ENCODE measurements at places on chromosomes 3 and 15. TPM values are rescaled to one million over a fixed set of nuclear protein-coding genes. Genes with fewer than 3 reads are reported as not detected.

The CACNA1D gene
- not detected for total RNA-seq

The CLASP2 gene
- 93.1 TPM for total RNA-seq

The ARL6IP5 gene
- 11.5 TPM for total RNA-seq

The CIDEC gene
- total RNA-seq = not detected

The BCHE gene
- total RNA-seq = 0.20 TPM

The BTLA gene
- 0.22 TPM for total RNA-seq

The DPPA2 gene
- not detected for total RNA-seq

The PSMD2 gene
- 325 TPM for total RNA-seq

DNA sequence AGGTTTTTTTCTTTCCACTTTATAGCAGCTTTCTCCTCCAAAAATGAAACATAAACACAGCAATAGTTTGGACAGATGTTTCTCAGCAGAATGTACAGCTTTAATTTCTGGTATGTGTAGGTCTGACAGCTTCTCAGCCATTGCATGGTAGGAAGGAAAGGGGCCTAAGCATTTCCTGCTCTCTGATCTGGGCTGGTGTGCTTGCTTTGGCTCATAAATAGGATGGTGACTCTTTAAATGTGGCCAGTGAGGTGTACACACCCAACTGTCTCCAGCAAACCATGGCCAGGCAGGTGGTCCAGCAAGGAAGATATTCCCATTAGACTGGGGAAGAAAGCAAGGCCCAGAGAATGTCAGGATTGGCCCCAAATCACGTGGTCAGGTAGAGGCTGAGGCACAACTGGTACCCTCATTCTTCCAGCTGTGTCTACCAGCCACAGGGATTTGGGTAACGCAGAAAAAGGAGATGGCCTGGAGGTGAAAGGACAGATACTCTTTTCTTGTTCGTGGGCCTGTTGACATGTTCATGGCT, 52.1 kb downstream of the ITGA11 start:
- H3K27me3 ChIP-seq = no peaks in the 10 kb centered on the region
- H3K27ac ChIP-seq = no peak overlapping the region
- no peaks in the 10 kb centered on the region for H3K36me3 ChIP-seq
- no peak overlapping the region for H3K4me3 ChIP-seq

- DNase-seq = no peak
- H3K4me3 ChIP-seq = no peak overlapping the region
- H3K27me3 ChIP-seq = no peaks in the 10 kb centered on the region
- no peak overlapping the region for H3K27ac ChIP-seq
- H3K4me1 ChIP-seq = no peaks in the 10 kb centered on the region
These were observed 127.2 kb downstream of the EBLN2 start for GRCh38 chr3:73188707-73189106.

DNA sequence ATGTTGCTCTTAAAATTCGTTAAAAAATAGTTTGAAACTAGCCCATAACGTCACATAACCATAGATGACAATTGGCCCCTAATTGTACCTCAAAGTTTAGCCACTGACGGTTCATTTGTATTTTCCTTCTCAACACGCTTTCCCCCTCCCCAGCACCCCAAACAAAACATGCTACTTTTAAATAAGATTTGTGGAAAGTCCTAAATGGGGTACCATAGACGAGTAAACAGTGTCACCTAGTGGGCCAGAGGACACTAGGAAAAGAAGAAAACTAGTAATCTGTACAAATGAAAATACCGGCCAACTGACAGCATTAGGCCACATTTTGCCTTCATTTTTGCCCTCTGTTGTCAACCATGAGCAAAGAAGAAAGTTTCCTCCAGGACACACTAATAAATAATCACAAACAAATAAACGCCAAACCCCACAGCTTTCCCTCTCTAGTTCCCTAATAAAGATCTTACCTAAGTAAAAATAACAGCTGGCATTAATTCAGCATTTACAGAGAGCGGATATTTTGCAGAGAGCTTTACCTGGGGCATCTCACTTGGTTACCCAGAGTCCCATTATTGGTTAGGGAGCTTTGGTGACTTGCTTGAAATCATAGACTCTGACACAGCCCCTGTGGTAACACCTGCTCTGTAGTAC, 175.1 kb upstream of the ATP11B start:
- no peak overlapping the region for H3K4me3 ChIP-seq
- no peak overlapping the region for H3K27ac ChIP-seq
- no peaks in the 10 kb centered on the region for H3K4me1 ChIP-seq
- H3K27me3 ChIP-seq = peaks cover 4% of the 10 kb centered on the region
- peak; percentile 43 for DNase-seq

GRCh38 chr3:55042591-55042990, 114.7 kb upstream of the LRTM1 start:
- H3K36me3 ChIP-seq = no peaks in the 10 kb centered on the region
- DNase-seq = no peak
- H3K4me1 ChIP-seq = no peaks in the 10 kb centered on the region
- no peak overlapping the region for H3K27ac ChIP-seq
- no peaks in the 10 kb centered on the region for H3K27me3 ChIP-seq

DNA sequence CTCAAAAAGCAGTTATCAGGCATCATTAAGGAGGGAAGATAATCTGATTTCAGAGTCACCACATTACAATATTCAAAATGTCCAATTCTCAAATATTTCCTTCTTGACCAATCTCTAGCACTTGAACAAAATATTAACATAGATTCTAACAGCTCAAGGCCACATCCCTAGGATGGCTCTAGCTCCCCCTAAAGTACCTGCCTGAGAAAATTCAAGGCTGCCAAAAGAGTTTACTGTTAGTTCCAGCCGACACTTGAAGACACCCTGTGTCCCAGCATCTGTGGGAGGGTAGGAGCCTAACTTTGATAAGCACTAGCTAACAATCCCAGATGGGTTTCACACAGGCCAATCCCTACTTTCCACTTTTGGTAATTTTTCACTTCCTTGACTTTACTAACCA, 10.4 kb downstream of the NSMCE3 start:
- H3K27ac ChIP-seq = no peak overlapping the region
- H3K4me1 ChIP-seq = no peaks in the 10 kb centered on the region
- DNase-seq = no peak
- H3K36me3 ChIP-seq = no peaks in the 10 kb centered on the region
- peaks cover 4% of the 10 kb centered on the region for H3K27me3 ChIP-seq

- no peaks in the 10 kb centered on the region for H3K27me3 ChIP-seq
- no peaks in the 10 kb centered on the region for H3K4me1 ChIP-seq
- no peak overlapping the region for H3K4me3 ChIP-seq
- peaks cover 52% of the 10 kb centered on the region for H3K36me3 ChIP-seq
These were observed 24.1 kb downstream of the ZNF592 start for GRCh38 chr15:84772467-84772866.

DNA sequence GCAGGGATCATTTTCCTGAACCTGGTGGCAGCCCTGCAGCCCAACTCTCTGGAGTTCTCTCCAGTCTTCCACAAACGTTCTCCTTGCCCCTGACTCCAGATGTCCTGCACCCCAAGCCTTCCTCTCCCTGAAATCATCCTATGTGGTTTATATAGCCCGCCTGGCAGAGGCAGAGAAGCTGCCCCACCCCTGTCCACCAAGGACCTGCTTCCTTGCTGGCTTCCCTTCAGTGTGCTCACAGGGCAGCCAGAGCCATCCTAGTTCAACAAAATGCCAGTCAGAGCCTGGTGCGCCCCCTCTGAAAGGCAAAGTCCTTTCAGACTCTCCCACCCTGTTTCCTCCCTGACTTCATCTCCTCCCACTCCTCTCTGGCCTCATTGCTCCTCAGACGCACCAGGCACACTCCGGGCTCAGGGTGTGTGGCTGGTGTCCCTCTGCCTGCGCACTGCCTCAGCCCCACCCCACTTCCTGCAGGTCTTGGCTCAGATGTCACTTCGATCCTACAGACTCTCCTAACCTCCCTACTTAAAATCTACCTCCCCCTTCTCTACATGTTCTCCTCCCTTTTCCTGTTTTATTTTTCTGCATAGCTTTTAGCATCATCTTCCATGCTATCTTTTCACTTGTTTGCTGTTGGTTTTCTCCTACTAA, 5.9 kb downstream of the KBTBD13 start:
- DNase-seq = no peak
- peaks cover 31% of the 10 kb centered on the region for H3K27me3 ChIP-seq
- H3K4me1 ChIP-seq = peaks cover 7% of the 10 kb centered on the region

- no peak for DNase-seq
- no peak overlapping the region for H3K4me3 ChIP-seq
- no peaks in the 10 kb centered on the region for H3K27me3 ChIP-seq
- no peaks in the 10 kb centered on the region for H3K36me3 ChIP-seq
- H3K27ac ChIP-seq = no peak overlapping the region
- H3K4me1 ChIP-seq = no peaks in the 10 kb centered on the region
These were observed 563.3 kb upstream of the GOLIM4 start for GRCh38 chr3:168659015-168659414.

DNA sequence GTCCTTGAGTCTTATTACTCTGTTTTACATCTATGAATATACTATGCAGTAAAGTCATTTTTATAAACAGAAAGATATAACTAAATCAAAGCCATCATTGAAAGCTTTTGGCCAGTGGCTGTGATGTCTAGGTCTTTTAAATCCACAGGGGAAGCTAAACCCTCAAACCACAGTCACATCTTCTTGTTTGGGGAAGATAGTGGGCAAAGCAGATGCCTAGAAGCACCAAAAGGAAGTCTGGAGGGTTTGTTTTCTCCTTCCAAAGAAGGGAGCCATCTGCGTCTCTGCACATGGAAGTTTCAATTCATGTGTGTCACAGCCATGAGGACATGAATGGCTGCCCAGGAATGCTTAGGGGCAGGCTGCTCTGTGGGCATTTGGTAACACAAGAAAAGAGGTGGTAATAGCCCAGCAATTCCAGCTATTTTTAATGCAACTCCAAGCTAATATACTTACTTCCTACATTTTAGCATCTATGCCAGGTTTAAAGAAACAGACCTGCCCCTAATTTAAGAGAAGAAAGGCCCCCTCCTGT, 322.2 kb downstream of the SLC9A9 start:
- H3K27me3 ChIP-seq = no peaks in the 10 kb centered on the region
- no peaks in the 10 kb centered on the region for H3K4me1 ChIP-seq
- no peak overlapping the region for H3K27ac ChIP-seq

- H3K27ac ChIP-seq = peak overlapping the region; percentile 81
- DNase-seq = no peak
- H3K36me3 ChIP-seq = peaks cover 5% of the 10 kb centered on the region
- peaks cover 8% of the 10 kb centered on the region for H3K4me1 ChIP-seq
- no peaks in the 10 kb centered on the region for H3K27me3 ChIP-seq
- H3K4me3 ChIP-seq = peak overlapping the region; percentile 95
These were observed 3.5 kb downstream of the TBC1D23 start for GRCh38 chr3:100264242-100264641.

DNA sequence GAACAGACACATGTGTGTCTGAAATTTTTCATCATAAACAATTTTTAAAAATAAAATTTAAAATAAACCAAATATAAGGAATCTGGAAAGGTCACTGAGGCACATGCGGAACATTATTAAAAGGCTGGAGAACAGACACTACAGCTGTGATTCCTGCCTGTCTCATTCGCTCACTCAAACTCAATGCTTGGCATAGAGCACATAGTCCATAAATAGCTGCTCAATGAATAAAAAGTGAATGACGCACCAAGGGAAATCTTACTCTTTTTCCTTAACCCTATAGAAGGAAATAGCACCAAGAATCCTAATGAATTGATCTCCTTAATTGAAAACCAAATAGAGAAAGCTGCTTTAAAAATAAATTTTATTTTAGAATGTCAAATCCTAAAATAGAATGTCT, 98.4 kb downstream of the FSIP1 start:
- no peak for DNase-seq
- H3K36me3 ChIP-seq = no peaks in the 10 kb centered on the region
- H3K27ac ChIP-seq = no peak overlapping the region
- no peaks in the 10 kb centered on the region for H3K4me1 ChIP-seq

GRCh38 chr3:20160230-20160629, 25.8 kb downstream of the SGO1 start:
- H3K4me3 ChIP-seq = no peak overlapping the region
- no peaks in the 10 kb centered on the region for H3K27me3 ChIP-seq
- no peak overlapping the region for H3K27ac ChIP-seq
- no peak for DNase-seq

- DNase-seq = no peak
- H3K4me1 ChIP-seq = no peaks in the 10 kb centered on the region
These were observed 42.3 kb downstream of the NEK10 start for GRCh38 chr3:27326629-27327545.

- H3K36me3 ChIP-seq = no peaks in the 10 kb centered on the region
- H3K4me3 ChIP-seq = no peak overlapping the region
- H3K27ac ChIP-seq = no peak overlapping the region
- no peak for DNase-seq
- no peaks in the 10 kb centered on the region for H3K27me3 ChIP-seq
These were observed 175.8 kb downstream of the TLE3 start for GRCh38 chr15:69921626-69922619.

DNA sequence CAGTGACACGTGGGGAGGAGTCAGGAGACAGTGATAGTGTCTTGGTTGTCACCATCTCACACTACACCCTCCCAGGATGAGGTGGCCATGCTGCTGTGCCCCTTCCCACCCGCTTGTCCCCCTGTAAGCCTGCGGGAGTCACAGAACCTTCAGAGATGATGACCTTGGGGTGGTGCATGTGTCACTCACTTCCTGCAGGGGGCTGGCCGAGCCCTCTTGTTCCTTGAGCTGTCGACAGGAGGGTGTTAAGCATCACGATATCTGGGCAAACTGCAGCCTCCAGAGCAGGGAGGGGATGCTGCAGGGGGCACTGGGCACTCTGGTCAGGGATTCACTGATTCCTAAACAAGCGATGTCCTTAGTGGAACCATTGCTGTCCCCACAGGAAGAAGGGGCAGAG, 27.7 kb downstream of the FAH start:
- no peak overlapping the region for H3K27ac ChIP-seq
- no peak overlapping the region for H3K4me3 ChIP-seq
- H3K27me3 ChIP-seq = no peaks in the 10 kb centered on the region
- H3K4me1 ChIP-seq = peaks cover under 1% of the 10 kb centered on the region
- DNase-seq = no peak
- H3K36me3 ChIP-seq = peaks cover 95% of the 10 kb centered on the region

Measured in K562 (cell line).